AG08395 (cell line): ENCODE measurements at places on chromosomes 5 and 9.

- DNase-seq, result no peak
Measured at GRCh38 chr9:33443464-33444154, 3.8 kb downstream of the AQP3 start.

- DNase-seq, result no peak
Measured at GRCh38 chr5:157598350-157598936, 22.9 kb upstream of the ADAM19 start.

DNA sequence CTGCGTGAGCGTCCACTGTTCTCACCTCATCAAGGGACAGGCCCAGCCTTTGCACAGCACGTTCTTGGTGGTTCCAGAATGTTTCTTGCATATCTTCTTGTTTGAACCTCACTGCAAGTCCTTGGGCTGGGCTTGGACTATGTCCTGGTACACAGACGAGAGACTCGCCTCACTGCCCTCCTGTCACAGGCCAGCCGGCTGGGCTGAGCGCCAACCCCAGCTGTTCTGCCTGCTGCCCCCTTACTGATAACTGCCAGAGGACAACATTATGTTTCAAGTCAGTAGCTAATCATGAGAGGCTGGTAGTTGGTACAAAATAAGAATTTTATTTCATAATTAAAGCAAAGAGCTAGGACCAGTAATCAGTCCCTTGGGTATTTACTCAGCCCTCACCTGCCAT is 52.8 kb upstream of the LRRTM2 start:
- DNase-seq, result no peak

DNA sequence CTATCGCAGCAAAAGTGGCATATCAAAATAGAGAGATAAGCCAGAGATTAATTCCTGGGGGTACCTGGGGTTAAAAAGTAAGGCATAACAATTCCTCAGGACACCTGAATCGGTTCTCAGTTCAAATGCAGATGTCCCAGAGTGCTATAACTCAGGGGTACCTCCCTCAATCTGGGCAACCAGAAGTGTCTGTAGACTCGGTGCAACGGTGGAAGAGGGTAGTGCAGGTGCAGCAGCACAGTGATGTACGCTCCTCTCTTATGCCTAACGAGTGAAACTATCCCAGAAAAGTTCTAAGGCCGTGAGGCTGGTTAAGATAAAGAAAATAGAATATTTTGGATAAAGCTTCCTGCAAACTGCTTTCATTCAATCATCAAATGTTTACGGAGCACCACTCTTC is 7.9 kb upstream of the NR4A3 start:
- no peak for DNase-seq

DNA sequence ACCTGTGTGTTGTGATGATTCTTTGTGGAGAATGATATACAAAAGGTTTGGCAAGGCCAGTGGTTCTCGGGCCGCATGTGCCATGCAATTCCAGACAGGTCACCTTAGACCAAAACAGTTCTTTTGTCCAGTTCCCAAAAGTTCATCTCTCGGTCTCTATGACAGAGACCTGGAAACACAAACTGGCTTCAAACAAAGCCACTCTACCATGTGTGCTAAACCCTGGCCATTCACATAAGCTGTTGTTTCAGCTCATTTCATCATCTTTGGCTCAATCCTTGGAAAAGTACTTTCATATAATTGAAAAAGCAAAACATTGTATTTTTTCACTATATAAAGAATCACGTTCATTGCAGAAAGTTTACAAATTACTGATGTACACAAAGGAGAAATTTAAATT is 210.5 kb upstream of the SEMA6A start:
- DNase-seq, result no peak

DNA sequence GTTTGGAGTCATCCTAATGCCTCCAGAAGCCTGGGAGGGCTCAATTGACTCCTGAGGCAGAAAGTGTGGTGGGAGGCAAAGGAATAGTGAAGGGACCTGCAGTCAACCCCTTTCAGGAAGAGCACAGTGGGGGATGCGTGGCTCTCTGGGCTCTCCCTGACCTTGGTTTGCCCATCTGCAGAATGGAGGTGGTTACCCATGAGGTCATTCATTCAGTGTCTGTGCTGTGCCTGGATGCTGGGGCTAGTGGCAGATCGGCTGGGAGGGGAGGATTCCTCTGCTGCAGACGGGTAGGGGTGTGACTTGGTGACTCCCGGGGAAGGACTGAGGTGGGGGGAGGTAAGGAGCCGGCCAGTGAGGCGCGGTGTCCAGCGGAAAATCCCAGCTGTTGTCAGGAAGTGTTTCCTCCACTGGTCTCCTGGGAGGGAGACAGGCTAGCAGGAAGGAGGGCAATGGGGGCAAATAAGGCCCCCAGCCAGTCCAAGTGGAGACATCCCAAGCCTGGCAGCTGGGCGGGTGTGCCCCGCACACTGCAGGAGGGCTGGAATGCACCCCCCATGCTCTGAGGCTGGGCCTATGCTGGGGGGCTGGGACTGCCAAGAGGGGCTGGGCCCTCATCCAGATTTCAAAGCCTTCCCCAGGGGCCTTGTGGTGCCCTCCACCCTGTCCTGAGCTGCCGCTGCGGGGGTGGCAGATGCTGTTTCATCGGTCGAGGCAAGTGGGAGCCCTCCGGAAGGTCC is 10.9 kb downstream of the CXXC5 start:
- peak; percentile 68 for DNase-seq

- no peak for DNase-seq
Measured at GRCh38 chr9:37836386-37836785, 35.8 kb downstream of the DCAF10 start.

DNA sequence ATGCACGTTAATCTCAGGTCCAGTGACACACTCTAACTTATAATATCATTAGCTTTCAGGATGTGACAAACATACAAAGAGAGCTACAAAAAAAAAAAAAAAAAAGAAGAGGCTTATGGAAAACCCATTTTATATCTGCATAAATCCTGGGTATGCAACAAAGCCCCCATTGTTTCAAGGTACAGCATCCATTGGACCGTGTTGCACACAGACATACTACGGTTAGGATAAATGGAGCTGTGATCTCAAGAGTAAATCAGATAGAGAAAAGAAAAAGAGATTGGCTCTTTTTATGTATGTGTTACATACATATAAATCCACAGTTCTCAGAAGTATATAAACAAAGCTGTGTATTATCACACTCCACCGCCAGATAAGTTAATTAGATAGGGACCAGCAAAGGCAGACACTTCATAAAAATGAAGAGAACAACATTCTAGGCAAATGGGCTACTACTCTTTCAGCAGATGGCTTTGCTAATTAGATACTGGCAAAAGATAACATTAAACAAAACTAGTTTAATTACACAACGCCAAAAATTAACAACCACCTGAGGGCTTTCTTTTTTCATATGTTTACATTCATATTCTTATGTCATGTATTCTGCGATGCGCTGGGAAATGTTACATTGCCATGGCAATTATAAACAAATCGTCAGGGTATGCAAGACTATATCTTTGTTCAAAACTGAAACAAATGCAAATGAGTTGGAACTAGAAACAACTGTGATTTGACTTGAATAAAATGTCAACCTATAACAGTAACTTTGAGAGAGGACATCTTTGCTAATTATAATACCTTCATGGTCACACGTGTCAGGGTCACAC is 304.2 kb downstream of the SEMA5A start:
- DNase-seq, result no peak

DNA sequence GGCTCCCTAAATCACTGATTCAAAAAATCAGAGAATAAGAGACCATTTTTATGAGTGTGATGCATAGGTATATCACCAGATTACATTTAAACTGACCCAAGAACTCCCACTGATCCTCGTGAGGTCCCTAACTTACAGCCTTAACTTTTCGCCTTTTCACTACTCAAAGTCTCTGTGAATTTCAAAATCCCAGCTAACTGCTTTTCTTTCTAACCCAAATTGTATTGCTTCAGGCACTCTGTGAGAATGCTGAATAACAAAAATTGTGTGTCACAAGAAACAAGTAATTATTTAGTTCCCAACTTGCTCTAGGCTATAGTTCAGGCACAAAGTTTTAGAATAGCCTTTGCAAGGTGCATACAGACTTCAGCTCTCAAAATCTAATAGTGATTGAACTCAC is 368.6 kb downstream of the CHSY3 start:
- DNase-seq, result no peak
